Stimulated activated CD8-positive, alpha-beta memory T cell treated with anti-CD3 and anti-CD28 coated beads, Interleukin-4, amount 100 ng/mL, for 1 hour (primary cell): ENCODE measurements at places on chromosomes 4 and X.

DNA sequence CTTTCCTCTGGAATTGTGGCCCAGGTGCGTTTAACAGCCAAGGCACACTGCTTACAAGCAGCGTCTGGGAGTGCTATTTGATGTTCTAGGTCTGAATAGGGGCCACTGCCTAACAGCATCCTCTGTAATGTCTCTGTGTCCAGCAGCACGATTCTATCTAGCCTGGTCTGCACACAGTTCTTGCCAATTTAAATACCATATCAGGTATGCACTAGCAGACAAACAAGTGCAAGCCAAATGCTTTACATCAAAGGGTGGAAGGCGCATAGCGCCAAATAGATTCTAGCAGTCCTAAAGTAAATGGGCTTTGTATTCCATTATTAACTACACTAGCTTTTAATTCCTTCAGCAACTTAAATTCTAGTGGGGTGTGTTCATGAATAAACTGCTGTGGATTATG lies 15.8 kb upstream of the UGDH start:
- DNase-seq: no peak

GRCh38 chrX:145715641-145716138 lies 101.9 kb upstream of the SLITRK2 start:
- no peak for DNase-seq

- no peak for DNase-seq
Measured at GRCh38 chrX:97471071-97471470, 587.4 kb downstream of the RPA4 start.

- no peak for DNase-seq
Measured at GRCh38 chr4:147550626-147551246, 66.5 kb upstream of the TMEM184C start.

DNA sequence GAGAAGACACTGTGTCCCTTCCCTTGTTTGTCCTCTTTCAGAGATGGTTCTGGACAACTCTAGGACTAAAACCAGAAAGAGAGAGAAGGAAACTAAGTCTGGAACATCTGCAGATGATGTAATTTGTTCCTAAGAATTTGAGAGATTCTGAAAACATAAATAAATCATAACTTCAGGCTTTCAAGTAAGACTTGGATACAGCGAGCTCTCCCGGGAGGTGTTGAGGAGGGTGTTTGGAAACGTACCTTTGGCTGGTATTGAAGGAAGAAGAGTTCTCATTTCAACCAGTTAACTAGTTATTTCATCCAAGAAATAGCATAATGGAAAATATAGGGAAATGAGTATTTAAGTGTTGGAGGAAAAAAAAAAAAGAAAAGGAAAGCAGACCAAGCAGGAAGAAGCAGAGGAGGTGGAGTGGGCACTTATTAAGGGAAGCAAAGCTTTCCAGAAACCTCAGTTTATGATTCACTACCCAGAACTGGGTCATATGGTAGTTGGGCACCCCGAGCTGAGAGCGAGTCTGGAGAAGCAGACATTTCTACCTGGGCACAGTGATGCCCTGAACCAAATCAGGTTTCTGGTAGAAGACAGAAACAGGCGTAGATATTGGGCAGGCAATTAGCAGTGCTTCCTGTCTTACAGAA lies 26.9 kb downstream of the CCNG2 start:
- no peak for DNase-seq

DNA sequence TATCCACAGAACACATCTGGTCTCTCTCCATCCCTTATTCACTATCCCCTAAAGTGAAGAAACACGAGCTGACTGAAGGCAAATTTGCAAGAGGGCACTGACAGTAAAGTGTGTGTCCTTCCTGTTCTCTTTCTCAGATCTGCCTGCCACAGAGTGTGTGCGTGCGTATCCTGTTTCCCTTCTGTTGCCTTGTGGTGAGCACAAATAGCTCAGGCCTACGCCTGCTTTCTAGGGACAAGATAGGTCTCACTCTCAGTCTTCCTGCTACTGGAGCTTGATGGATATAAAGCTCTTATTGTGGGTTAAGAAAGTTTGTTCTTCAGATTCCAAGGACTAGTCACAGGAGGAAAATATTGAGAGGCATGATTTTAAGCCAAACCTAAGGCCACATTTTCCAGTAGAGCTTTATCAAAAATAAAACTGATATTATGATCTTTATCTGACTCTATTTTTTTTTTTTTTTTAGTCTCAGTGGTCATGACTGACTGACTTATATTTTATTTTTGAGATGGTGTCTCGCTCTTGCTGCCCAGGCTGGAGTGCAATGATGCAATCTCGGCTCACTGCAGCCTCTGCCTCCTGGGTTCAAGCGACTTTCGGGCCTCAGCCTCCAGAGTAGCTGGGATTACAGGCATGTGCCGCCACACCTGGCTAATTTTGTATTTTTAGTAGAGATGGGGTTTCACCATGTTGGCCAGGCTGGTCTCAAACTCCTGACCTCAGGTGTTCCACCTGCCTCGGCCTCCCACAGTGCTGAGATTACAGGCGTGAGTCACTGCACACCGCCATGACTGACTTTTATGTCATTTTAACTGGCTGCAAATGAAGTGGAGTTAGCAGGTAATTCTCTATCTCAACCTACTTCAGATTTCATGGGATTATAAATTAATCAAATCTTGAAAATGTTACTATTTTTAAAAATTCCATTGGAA lies 140.3 kb upstream of the SH3RF1 start:
- DNase-seq: peak; percentile 23

DNA sequence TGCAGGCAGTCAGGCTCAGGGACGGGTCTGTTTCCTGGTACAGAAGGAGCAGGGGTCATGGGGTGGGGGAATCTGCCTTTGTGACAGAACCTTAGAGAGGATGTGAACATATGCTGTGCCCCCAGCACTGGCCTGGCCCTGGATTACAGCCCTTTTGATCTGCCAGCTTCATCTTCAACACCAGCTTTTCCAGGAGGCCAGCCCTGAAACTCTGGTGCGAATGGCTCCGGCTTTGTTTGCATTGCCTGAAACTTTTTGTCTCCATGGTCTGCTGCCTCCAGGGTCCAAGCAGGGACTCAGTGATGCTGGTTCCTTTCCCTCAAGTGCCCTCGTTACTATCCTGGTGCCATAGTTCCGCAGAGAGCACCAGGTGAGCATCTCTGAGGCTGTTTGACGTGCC lies 2.1 kb downstream of the CNGA2 start:
- no peak for DNase-seq

GRCh38 chr4:39353478-39354253 lies 12.5 kb downstream of the RFC1 start:
- no peak for DNase-seq

DNA sequence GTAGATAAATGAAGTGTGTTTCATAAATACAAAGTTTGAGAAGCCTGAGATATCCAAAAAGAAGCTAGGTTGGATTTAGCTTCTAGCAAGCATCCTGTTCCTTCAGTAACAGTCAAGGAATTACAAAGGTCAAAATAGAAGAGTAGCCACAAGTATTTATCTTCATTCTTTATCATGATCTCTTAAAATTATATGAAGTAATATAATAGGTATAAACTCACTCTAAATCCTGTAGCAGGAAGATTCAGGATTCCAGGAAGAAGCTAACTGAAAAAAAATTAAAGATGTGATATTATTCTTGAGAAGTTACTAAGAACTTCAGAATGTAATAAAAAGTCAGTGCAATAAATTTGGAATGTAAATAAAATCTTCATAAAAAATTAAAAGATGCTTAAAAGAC lies 31.1 kb upstream of the RXFP1 start:
- no peak for DNase-seq

DNA sequence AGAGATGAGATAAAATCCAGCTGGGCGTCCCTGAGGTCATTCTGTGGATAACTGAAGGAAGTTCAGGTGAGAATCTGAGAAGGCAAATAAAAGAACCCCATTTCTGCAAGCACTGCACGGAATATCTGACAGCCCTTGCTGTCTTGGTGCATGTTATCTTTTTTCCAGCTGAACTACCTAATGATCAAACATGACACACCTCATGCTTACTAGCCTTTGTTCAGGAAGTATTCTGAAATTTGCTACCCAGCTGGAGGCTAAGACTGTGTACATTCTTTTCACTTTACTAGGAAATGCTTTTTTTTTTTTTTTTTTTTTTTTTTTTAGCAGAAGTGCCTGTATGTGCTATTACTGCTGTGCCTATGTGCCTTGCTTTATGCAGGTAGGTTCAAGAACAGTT lies 718.1 kb downstream of the SMARCA1 start:
- no peak for DNase-seq

GRCh38 chrX:38982370-38982769 lies 181.1 kb downstream of the MID1IP1 start:
- DNase-seq: no peak

DNA sequence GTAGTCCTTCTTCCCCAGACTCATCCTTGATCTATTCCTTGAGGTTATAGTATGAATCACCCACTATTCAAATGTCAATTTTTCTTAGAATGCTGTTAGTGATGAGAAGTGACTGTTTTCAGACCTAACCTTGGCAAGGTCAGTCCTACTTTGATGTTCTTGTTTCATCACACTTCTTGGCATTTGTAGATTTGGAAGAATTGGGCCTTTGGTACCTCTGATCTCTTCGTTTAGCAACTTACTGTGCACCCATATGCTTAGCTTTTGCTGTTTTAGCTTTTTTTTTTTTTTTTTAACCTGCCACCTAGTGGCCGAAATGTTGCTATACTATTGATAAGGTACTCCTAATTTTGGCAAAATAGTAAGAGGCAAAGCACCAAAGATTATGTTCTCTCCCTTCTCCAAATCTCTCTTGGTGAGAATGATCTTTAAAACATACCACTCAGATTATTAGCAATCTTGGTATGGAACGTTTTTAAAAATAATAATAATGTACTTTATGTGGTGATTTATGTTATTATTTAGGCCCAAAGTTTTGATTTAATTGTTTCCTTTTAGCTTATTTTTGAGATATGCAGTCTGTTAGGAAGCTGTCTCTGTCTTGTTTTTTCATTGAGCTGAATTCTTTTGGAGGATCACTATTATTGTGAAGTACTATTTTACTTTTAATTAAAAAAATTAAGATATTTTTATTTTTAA lies 16.6 kb downstream of the DCK start:
- DNase-seq: no peak

- no peak for DNase-seq
Measured at GRCh38 chr4:7416745-7417432, 17.8 kb downstream of the PSAPL1 start.

GRCh38 chrX:16827225-16827624 lies 41.0 kb downstream of the TXLNG start:
- DNase-seq: no peak

DNA sequence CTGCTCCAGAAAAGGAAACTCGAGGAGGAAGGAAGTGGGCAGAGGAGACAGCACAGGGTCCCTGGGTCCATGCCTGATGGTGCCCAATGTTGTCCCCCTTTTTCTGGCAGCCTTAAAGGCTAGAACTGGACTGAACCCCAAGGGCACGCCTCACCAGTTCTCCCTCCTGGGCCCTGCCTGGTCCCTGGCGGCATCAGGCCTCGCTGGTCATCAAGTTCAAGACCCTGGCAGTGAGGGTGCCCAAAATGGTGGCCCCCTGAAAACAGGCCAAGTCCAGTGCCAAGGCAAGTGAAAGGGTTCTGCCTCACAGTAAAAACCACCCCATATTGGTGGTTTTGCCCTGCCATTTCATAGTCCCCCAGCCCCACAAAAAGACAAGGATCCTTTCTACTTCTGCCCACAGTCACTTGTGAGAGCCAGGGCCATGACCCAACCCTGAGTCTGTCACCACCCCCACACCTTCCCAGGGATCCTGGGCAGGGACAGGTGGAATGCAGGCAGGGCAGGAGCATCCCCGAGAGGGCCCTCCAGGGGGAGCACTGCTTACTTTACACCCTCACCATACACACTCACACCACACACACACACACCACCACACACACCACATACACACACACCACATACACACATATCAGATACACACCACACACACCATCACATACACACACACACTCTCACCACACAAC lies 107.6 kb downstream of the DCTD start:
- no peak for DNase-seq

- no peak for DNase-seq
Measured at GRCh38 chr4:143337600-143338287, 1.1 kb downstream of the GAB1 start.

DNA sequence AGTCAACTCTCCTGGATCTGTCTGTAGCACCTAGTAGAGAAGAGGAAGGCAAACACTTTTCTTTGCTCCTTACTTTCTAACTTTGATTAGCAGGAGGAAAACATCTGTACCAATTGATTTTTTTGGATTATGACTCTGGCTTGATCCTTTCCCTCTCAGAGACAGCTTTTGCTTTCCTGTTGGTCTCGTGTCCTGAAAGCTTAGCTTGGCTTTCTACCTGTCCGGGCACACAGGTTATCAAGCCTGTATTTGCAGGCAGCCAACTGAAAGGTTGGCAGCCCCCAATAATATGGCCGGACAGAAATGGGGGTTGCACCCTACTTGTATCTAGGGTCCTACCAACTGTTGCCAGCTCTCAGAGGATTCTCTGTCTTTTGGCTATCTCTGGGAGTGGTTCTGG lies 43.1 kb upstream of the LAMP2 start:
- no peak for DNase-seq

DNA sequence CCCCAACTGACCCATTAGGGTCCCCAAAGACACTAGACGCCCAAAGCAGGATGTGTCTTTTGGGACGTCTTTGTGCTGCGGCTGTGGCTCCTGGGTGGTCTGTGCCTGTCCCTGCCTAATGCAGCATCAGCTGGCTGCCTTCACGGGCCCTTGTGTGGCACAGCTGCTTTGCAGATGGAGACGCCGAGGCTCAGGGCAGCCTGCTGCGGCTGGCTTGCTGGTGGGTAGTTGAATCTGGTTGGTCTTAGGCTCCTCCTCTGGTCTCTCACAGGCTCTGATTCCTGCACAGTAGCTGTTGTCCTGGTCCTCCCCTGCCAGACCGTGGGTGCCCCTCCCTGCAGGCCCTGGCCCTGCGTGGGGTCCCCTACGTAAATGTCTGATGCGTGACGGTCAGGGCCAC lies 8.1 kb downstream of the CPZ start:
- no peak for DNase-seq

DNA sequence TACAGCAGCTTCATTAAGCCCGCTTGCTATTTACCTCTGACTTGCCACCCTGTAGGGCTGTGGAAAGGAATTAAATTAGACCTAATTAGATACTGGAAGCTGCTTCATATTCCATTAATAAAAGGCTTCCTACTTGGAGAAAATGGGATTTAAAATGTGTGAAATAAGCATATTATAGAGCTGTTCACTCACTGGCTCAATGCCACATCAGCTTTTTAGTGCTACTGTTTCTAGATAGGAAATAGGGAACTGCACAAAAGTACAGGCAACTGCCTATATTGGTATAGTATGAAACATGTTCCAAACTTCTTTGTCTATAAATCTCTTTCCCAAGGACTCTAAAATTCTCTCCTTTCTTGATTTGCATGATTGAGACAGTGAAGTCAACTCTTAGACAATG lies 407.9 kb upstream of the AADAT start:
- no peak for DNase-seq

DNA sequence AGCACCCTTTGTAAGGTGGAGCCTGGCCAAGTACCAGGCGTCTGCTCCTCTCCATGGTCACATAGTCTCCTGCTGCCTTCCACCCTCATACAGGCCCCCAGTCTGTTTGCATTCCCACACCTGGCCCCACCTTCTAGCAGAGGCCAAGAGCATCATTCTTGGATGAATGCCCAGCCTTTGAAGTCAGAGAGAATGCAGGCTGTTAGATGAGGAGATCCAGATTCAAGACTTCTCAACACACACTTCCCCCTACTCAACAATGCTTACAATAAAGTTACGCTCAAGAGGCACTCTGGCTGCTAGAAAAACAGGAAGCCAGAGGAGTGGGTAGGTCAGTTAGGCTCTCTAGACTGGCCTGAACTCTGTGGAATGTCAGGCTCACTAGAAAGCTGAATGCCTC lies 43.3 kb downstream of the SHROOM4 start:
- DNase-seq: no peak

GRCh38 chr4:115058533-115058932 lies 54.9 kb downstream of the NDST4 start:
- DNase-seq: no peak
